ENCODE measurements at places on chromosomes 7 and 10.

- no peak for DNase-seq
These were observed 5.9 kb downstream of the GCK start for GRCh38 chr7:44183386-44183785.

DNA sequence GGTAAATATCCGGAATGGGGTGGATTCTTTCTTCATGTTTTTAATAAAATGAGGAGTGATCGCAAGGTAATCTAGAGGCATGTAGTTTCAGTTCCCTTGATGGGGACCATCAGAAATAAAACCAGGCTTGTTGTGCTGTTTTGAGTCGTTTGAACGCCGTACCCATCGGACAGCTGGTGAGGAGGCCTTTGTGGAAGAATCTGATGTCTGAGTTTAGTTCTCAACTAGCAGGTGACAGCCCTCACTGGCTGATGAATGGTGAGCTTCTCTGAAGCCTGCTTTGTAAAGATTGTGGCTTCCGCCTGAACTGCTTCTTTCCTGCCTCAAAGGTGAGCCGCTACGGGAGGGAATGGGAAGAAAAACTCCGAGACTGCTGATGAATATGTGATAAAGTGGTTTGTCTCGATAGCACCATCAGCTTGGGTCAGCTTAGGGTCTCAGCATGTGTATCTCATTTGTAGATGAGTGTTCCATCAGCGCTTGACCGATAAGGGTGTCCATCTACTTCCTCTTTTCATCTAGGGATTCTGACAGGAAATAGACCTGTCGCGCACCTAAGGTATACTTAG is 977 bp downstream of the TMEM248 start:
- no peak for DNase-seq

DNA sequence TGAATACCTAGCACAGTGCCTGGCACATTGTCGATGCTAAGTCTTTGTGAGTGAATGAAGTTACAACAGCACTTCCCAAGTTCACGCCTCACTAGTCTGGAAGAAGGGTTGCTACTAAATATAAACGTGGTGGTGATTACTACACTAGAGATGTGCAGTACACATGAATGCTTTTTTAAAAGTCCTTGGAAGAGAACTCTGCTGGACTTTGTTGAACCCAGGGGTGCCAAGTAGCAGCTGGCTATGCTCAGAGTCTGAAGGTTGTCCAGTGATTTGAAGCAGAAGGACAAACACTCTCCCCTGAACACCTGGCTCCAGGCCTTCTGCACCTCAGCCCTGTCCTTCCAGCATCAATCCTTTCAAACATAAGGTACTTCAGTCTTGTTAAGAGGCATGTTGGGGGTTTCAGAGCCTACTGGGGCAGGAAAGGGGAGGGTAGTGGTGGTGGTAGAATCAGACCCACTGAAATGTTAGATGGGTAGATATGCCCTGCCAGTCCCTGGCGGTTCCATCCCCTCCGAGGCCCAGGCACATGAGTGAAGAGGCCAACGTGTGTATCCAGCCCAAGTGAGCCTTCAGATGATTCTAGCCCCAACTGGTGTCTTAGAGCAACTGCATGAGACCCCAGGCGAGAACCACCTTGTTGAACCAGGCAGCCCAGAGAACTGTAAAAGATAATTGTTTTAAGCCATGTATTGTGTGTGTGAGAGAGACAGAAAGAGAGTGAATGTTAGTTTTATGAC is 94.4 kb downstream of the TAX1BP1 start:
- no peak for DNase-seq

GRCh38 chr7:17152721-17153120 is 145.7 kb upstream of the AHR start:
- DNase-seq = no peak

DNA sequence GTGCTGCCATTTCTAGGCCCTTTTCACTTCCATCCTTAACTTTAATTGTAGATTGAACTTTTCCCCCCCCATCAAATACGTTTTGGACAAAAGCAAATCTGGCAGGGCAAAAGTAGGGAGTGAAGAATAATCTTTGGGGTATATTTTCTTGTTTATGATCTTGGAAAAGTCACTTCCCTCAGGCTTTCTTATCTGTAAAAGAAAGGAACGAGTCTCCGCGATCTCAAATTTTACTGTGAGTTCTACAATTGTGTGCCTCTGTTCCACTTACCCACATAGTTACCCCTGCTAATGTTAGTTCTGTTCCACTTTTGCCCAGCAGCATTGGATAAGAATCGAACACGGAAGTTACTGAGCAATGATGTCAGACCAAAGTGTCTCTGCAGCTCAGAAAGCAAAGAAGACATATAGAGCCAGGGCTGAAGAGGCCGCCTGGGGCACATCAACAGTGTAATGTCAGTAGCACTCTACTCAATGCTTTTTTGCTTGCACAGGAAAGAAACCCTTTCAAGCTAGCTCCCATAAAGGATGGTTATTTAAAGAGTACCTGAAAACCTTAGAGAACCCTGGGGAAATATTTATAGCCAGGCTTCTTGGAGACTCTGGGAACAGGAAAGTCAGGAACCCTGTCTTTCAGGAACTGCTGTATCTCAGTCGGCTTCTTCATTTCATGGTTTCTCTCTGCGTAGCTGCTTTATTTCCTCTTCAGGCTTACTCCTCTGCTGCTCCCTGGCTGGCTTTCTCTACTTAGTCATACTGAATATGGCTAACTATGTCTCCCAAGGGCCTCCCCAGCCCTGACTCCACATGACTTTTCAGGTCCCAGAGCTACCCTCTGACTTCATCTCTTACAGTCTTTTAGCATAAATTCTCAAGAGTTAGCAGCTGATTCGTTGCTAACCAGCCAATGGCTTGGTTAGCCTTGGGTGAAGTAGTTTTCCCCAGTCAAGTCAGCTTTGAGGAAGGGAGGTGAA is 123.7 kb upstream of the FAM3C start:
- DNase-seq = no peak

GRCh38 chr7:93046641-93047040 is 71.1 kb downstream of the SAMD9 start:
- DNase-seq = no peak

- no peak for DNase-seq
These were observed 162.3 kb upstream of the MTPN start for GRCh38 chr7:136139417-136139816.

DNA sequence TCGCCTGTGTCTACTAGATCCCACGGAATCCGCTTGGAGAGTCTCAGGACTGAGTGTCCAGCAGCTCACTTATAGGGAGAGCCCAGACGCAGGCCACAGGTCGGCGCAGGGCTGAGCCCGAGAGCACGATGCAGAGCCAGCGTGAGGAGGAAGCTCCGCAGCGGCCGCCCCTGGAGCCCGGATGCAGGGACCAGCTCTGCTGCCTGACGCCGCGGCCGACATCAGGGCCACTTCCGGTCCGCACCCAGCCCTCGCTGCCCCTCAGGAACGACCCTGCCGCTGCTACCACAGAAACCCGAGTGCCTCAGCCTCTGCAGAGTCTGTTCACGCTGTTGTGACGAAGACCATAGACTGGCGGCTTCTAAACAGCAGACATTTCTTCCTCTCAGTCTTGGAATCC is 275.8 kb upstream of the PPP2R2D start:
- DNase-seq = no peak

GRCh38 chr10:5595994-5596471 is 70.4 kb downstream of the ASB13 start:
- no peak for DNase-seq

DNA sequence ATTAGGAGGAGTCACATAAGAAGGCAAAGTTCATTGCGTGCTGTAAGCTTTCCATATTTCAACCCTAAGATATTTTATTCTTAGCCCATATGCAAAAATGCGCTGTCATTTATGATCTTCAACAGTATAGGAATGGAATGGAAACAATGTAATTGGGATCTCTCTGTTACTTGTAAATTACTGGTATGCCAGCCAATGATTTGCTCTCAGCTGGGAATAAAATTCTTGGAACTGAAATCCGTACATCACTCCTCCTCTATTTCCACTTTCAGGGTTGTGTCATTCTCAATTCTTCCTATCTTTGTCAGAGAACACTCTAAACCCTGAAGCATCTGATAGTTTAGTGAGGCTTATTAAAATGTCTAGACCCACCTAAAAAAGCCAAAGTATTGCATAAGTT is 80.7 kb upstream of the STEAP4 start:
- DNase-seq = no peak

GRCh38 chr10:117138838-117139580 is 939 bp upstream of the VAX1 start:
- DNase-seq = no peak

DNA sequence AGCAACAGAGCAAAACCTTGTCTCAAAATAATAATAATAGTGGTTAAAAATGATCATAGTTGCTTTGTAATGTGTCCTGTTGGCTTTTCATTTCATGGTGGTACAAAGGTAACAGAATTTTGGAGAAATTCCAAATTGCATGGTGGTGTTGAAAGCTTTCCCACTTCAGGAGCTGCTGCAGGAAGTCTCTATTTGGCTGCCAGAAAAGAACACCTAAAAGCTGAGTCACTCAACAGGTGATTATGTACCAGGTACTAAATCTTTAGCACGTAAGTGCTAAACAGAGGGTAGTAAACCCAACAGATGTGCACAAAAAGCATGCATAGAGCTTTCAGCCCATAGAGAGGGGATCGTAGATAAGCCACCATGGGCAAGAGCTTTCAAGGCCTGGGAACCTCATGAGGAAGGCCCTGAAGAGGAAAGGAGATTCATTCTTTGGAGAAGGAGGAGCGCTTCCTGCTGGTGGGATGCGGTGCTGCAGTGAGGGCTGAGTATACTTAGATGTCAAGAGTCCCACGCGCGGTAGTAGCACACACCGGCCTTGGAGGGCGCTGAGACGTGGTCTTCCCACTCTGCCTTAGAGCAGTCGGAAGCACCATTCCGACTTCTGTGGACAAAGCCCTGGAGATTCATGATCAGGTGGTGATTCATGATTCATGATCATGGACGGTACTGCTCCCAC is 118.7 kb downstream of the RALA start:
- DNase-seq = peak; percentile 52

- DNase-seq = no peak
These were observed 264.0 kb downstream of the INHBA start for GRCh38 chr7:41438705-41439514.

DNA sequence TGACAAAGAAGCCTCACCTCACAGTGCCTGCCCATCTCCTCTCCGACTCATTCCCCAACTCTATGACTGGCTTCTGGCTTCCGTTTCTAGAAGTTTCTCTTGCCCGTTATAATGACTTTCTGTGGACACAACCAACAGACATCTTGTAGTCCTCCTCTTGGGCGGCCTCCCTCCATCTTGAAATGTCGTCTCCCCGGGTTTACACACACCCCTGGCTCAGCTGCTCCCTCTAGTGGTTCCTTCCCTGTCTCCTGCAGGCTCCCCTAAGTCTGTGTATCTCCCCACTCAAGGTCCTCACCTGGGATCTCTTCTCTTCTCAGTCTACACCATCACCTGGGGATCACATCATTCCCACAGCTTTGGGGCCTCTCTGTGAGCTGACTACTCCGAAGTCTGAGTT is 123.4 kb upstream of the NEBL start:
- peak; percentile 5 for DNase-seq

GRCh38 chr7:121167971-121168370 is 160.8 kb upstream of the WNT16 start:
- DNase-seq = no peak

DNA sequence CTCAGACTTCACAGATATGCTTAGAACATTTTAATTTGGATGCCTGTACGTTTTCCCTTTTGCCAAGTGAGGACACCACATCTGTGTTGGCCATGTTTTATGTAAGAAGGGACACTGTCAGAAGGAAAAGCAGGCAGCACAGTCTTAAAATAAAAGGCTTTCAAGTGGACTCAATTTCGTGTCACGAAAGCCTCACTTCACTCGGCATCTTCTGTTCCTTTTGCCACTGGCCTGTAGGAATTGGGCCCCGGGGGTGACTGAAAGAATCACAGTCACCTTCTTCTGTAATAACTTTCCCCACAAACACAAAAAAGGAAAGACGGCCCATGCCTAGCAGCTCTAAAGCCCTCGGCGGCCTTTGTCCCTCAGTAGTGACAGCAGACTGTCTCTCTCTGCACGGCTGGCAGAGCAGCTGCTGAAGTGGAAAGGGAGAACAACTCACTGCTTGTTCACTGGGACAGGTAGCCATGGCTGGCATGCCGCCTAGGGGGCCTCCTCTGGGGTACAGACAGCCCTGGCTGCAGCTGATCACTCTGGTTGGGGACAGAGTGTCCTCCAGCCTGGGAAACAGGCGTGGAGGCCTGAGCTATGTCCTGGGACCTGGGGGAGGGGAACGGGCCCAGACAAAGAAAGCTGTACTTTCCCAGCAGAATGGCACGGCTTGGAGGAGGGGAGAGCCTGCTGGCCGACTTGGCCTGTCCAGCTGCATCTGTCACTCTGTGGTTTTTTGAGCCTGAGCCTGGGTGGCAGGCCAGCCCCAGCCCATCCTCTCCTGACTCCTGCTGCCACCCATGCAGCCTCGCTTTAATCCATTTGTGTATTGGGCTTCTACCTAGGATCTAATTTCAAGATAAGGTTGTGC is 4.4 kb downstream of the RASSF4 start:
- no peak for DNase-seq
